ENCODE measurements at places on chromosomes 5 and 9.

GRCh38 chr5:80161165-80161564 lies 94.7 kb downstream of the SERINC5 start:
- no peak for DNase-seq

GRCh38 chr5:1057485-1058082 lies 49.0 kb downstream of the NKD2 start:
- DNase-seq: no peak

DNA sequence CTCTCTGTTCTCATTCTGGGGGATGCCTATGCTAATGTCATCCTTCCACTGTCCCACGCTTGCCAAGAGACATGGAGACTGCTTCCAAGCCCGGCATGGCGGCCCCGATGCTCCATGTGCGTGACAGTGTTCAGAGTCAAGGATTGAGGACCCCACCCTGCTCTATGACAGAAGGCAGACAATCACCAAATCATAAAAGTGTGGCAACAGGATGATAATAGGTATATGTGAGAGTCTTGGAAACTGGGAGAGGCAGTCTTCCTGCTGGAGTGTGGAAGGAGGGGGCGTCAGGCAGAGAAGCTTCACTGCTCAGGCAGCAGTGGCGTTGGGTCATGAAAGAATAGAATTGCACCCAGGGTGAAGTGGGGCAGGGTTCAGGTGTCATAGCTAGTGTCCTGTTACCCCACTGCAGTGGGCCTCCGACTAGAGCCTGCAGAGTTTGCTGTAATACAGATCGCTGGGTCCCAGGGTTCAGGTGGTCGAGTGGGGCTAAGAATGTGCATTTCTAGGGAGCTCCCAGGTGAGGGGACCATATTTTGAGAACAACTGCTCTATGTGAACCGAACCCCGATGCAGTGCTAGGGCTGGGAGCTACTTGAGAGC lies 12.5 kb upstream of the GADD45G start:
- DNase-seq: no peak

DNA sequence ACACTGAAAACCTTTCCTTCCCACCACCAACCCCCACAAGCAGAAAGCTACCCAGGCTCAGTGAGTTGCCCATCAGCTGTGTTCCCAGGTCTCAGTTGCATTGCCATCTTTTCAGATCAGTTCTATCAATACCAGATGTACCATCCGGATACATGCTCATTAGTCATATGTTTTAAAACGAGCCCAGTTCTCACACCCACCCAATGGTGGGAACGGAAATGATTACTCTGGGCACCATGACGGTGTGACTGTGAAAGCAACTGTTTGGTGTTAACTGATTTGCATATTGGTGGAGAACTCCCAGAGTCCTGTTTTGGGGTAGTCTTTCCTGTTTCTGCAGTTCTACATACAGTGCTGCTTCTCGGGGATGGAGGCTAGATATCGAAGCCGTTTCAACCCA lies 212.3 kb downstream of the TRIM36 start:
- no peak for DNase-seq

GRCh38 chr9:8864545-8864896 lies 1064.9 kb upstream of the DMAC1 start:
- no peak for DNase-seq

GRCh38 chr5:67581203-67581602 lies 384.6 kb upstream of the CD180 start:
- no peak for DNase-seq

GRCh38 chr9:98075332-98075805 lies 18.8 kb downstream of the NANS start:
- DNase-seq: no peak

DNA sequence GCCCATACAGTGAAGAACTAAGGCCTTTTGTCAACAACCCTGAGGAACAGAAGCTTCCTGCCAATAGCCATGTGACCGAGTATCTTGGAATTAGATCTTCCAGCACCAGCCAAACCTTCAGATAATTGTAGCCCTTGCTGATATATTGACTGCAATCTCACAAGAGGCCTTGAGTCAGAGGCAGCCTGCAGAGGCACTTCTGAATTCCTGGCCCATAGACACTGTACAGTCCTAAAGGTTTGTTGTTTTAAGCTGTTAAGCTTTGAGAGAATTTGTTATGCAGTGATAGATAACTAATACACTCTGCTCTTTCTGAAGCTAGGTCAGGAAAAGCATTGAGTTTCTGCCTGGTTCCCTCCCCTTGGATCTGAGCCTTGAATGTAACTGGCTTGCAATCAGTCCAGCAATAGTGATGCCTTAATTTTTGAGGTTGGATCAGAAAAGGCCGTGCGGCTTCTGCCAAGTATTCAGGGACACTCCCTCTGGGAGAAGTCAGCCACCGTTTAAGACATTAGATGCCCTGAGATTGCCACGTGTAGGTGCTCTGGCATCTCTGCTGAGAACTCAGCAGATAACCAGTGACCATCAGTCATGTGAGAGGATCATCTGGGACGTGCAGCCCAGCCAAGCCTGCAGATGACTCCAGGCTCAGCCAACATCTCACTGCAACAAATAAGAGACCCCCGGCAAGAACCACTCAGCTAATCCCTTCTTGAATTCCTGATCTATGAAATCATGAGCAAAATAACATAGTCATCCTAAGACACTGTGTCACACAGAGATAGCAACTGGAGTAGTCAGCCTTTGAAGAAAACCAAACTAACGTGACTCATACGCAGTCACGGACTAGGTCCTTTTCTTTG lies 126.8 kb upstream of the STC2 start:
- no peak for DNase-seq

- no peak for DNase-seq
Measured at GRCh38 chr5:96111080-96111756, 149.6 kb upstream of the ELL2 start.

DNA sequence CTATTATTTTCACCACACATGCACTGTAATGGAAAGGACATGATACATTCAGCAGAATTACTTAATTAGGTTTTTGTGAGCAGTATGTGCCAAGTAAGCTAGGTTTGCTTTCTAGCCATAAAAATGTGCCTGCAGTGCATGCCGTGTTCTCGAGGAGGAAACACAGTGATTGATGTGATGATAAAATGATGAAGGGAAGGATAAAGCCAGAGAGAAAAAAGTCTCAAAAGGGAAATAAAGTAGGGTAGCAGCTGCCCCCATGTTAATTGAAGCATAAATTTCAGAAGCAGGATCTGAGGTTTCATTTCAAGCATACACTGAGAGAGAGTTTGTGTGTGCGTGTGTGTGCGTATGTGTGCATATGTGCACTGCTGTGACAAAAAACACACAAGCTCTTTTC lies 714.2 kb upstream of the C9orf72 start:
- DNase-seq: no peak

GRCh38 chr9:28215536-28216299 lies 642.4 kb upstream of the C9orf72 start:
- no peak for DNase-seq

DNA sequence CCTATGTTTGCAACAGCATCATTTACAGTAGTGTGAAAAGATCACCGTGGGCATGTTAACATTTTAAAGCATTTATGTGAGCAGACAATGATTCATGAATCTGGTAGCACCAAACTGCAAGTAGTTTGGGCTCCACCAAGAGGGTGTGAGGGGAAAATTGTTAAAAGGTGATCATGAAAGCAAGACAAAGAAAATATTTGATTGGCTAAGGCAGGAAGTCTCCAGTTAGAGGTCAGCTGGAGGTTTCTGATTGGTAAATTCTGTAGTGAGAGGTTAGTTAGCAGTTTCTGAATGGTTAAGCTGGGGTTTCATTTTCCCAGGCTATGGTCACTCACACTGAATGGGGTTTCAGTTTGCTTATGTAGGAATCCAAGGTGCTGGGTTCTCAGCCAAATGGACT lies 13.5 kb upstream of the DRD1 start:
- no peak for DNase-seq

DNA sequence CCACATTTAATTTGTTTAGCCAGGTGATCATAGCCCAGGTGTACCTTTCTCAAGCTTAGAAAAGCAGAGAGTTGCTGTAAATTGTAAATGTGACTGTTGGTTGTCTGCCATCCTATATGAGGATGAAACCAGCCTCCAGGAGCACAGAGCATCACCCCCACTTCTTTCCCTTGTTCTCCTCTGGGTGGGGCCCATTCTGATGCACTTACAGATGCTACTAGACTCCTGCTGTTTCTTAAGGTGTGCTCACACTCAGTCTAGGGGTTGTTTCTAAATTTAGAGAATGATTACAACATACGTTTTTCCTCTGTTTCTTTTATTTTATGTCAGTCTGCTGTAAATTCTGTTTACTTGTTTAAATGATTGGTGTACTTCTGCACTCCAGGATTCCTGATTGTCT lies 10.5 kb downstream of the PTCD2 start:
- no peak for DNase-seq

DNA sequence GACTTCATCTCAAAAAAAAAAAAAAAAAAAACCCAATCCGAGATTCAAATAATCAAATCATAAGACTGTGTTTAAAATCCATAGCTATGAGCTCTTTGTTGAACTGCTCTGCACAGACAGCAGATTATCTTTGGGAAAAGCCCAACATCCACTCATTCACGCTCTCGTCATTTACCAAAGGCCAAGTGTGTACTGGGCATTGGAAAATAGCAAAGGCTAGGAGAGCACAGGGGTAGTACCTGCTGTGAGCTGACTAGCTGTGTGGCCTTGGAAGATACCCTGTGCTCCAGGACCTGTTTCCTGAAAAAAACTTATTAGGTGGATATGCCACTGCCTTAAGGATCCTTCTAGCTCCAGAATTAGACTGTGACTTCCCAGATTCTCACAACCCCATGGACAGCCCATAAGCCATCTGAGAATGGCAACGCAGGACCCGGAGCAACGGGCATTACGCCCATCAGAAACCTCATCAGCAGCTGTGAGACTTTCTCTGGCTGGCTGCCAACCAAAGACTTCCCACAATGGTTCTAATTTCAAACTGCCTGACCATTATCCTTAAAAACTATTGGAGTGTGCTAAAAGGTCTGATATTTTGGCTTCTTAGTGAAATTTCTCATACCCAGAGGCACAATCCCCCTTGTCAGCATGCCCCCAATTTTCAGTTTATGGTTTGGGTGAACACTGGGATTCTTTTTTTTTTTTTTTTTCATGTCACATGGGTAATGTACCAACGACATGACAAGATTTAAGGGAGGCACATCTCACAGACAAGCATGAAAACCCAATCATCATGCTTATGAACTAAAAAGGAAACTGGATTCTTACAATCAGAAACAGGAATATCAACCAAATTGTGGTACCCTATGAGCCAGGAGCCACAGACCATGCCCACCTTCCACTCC lies 16.8 kb downstream of the SERINC5 start:
- DNase-seq: no peak

GRCh38 chr5:103450333-103451061 lies 112.1 kb downstream of the NUDT12 start:
- no peak for DNase-seq

GRCh38 chr9:11966786-11967185 lies 726.4 kb upstream of the TYRP1 start:
- DNase-seq: no peak

DNA sequence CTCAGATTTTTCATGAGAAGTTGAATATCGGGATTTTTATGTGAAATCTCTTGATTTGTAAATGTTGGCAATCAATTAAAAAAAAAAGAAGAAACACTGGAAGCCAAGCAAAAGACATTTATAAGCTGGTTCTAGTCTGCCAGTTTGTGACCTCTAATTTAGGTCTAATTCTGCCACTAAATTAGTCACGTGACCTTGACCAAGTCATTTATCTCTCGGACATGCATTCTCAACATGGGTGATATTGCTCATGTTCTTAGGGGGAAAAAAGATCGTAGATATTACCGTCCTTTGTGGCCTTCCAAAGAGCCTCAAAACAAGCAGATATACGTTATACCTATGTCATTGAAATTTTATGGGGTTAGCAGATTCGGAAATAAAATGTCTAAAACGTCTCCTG lies 52.9 kb upstream of the PTPDC1 start:
- no peak for DNase-seq

DNA sequence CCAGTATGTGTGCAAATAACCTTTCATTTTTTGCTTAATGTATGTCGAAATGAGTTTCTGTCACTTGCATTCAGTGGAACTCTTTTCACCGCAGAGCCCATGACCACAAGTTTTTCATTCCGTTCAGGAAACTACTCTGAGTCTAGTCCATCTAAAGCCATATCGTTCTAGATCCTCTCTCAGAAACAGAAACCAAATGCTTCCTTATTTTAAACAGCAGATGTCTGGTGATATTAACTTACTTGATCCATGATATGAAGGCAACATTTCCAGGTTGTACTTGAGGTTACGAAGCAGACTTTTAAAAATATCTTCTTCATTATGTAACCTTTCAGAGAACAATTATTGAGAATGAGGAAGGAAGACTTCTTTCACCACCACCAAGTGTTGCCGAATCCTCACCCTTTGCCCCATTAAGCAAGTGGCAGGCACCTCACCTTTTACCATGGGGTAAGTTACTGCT lies 72.4 kb upstream of the GNAQ start:
- no peak for DNase-seq

DNA sequence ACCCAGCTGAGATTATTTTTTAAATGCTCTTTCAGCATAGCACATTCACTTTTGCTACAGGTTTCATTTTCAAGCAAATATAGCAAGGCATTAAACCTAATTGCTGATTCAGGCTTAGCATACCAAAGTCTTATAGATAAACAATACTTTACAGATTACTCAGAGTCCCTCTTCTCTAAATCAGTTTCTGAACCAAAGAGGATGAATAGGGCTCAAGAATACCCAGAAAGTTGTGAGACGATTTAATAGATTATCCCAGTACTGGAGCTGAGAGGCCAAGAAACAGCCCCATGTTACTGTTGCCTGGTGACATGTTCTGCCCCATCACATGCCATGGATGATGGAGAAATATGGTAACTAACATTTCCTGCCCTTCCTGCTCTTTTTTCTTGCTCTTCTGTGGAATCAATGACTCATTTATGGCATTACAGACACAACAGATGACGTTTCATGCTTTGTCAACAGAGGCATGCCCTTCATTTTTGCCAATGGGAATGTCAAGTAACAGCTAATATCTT lies 18.1 kb upstream of the SSBP2 start:
- no peak for DNase-seq

- no peak for DNase-seq
Measured at GRCh38 chr9:37953775-37954437, 50.0 kb upstream of the SLC25A51 start.

- no peak for DNase-seq
Measured at GRCh38 chr9:113991714-113992113, 86.4 kb downstream of the AMBP start.

- no peak for DNase-seq
Measured at GRCh38 chr5:139839232-139839815, 43.7 kb downstream of the PSD2 start.

GRCh38 chr9:114089206-114089840 lies 9.8 kb downstream of the KIF12 start:
- DNase-seq: no peak

All from bone marrow (tissue), 2 donors.